Caki2 (cell line): ENCODE measurements at places on chromosomes 7 and 10.

DNA sequence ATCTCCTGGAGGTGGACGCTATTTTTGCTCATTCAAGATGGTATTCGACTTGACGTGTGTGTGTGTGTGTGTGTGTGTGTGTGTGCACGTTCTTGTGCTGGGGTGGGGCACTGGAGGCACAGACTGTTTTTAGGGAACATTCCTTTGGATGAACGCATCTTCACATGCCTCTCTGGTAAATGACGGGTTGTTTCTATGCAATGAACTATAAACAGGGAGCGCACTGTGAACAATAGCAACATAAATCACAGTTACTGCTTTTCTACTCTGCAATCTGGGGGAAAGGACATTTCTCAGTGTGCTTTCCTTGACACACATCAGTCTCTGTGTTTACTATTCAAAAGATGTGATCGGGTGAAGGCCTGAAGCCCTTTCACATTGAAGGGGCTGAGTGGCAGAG is 120.1 kb upstream of the PITRM1 start:
- DNase-seq, result no peak

GRCh38 chr7:142739923-142740492 is 9.3 kb upstream of the PRSS1 start:
- DNase-seq, result no peak

DNA sequence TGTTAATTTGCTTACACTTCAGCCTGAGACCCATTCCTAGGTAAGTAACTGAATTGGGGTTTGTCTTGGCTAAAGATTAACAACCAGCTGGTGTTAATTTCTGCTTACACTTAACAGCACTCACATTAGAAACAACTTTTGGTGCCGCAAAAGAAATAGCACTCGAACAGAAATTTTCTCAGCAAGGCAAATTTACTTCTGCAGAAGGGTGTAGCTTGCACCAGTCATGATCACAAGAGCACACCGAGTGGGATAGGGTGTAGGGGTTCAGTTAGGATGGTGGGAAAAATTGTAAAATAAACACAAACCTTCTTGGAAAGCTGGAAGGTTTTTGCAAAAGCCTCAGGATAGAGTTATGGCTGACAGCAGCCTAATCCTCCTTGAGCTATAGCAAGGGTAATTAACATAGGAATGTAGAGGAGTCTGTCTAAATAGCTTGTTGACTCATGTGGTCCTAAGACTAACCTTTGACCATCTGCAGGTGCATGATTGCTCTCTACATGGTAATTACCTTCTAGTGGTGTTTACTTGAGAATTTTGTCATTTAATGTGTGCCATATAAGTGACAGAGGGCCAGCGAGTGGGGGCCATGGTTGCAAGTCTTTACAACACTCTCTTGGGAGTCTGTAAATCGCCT is 67.8 kb upstream of the CDK13 start:
- no peak for DNase-seq

GRCh38 chr10:125015356-125015944 is 73.5 kb downstream of the ZRANB1 start:
- DNase-seq, result no peak

- DNase-seq, result peak; percentile 88
Observed at GRCh38 chr10:114634609-114634979, 23.5 kb downstream of the ABLIM1 start.

- DNase-seq, result no peak
Observed at GRCh38 chr7:123054357-123055133, 59.0 kb upstream of the TAS2R16 start.

DNA sequence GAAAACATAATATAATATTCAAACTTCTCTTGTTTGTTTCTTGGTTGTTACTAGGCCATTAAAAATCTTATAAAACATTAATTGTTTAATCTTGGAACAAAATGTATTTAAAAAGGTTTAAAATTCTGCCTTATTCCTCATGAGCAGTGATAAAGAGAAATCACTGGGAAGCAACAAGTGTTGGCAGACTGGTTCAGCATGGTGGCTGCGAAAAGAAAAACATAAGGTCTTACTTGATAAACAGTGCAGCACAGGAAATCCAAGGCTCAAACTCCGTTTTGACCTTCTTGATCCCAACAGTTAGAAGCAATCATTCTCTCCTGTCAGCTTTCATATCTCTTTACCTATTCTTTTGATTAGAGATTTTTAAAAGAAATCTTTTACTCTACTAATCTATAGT is 530.8 kb downstream of the CNTNAP2 start:
- no peak for DNase-seq

- DNase-seq, result peak; percentile 21
Observed at GRCh38 chr10:69866688-69867461, 65.2 kb downstream of the COL13A1 start.
